HTR-8/SVneo (cell line): ENCODE measurements at places on chromosomes 6 and 20.

- no peak for DNase-seq
Measured at GRCh38 chr6:111844376-111844775, 28.9 kb downstream of the FYN start.

- DNase-seq = no peak
Measured at GRCh38 chr6:149453597-149454345, 31.0 kb downstream of the ZC3H12D start.

DNA sequence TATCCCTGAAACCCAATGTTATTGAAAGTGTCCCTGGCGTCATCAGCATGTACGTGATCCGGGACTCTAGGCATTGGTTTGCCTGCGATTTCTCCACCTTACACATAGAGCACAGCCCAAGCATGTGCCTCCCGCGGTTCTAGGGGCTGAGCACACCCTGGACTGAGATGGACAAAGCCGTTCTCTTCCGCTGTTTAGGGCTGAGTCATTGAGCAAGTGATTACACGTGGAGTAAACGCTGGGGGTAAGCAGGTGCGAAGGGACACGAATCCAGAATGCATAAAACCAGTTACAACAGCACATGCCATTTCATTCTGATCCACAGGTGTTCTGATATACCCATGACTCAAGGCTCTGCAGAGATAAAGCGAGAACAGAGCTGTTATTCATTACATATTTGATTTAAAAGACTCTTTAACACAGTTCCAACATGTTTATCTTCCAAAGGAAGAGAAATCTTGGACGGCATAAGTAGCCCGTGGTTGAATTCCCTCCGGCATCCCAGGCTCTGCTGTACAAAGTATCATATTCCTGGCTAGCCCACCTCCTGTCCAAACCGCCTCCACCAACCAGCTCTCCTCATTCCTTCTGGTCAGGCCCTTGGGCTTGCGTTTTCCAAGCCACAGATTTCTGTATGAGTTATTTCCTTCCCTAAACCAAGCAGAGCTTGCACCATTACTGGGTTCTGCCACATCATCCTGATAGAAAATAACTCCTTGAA, 36.1 kb upstream of the THBS2 start:
- DNase-seq = no peak

- DNase-seq = no peak
Measured at GRCh38 chr20:36881331-36881730, 5.4 kb downstream of the TLDC2 start.

- DNase-seq = peak; percentile 80
Measured at GRCh38 chr20:2451939-2452732, 18.5 kb downstream of the SNRPB start.

DNA sequence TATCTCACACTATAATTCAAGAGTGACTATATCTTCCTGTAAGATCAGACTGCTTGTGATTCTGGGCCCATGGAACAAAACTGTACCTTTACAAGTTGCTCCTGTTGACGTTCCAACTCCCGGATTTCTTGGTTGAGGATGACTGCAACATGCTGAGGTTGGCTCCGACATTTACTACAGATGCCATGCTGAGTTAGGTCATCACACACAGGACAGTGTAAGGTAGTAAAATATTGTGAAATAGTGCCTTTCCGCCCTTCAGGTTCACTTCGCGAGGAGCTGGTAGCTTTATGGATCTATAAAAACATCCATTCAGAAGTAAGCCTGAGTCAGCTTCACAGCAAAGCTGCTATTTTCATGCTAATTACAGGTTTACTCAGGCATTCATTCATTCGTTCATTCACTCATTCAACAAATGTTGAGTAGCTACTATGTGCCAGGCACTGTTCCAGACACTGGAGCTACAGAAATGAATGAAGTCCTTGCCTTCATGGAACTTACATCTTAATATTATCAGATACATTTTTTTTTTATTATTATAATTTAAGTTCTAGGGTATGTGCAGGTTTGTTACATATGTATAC, 175.7 kb downstream of the REV3L start:
- DNase-seq = no peak

DNA sequence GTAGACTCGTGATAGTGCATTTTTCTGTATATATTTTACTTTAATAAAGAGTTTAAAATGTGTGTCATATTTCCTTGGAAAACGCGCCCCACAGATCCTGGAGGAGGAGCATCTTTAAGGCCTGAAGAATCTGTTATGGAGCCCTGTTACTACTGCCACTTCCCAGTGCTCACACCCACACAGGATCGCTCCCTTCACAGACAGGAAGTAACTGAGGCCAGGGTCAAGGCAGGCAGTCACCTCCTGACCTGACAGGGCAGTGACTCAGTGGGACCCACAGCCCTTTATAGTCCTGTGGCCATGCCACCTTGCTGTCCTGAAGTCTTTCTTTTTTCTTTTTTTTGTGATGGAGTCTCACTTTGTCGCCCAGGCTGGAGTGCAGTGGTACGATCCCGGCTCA, 9.0 kb downstream of the RRBP1 start:
- no peak for DNase-seq

DNA sequence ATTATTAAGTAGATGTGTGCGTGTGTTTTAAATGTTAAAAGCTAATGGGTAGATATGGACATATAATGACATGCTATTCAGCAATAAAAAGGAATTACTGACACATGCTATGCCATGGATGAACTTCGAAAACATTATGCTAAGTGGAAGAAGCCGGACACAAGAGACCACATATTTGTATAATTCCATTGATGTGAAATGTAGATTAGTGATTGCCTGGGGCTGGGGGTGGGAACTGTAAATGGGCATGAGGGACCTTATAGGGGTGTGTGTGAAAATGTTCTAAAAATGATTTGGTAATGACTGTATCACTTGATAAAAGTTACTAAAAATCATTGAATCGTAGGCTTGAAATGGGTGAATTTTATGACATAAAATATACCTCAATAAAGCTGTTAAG, 104.5 kb upstream of the BEND3 start:
- DNase-seq = no peak

- DNase-seq = peak; percentile 76
Measured at GRCh38 chr20:3209257-3209945, at the start of gene ITPA. Gene ITPA, plus strand, starts transcription at chr20:3209498. Its CDS starts 54 bp downstream, at chr20:3209552.

DNA sequence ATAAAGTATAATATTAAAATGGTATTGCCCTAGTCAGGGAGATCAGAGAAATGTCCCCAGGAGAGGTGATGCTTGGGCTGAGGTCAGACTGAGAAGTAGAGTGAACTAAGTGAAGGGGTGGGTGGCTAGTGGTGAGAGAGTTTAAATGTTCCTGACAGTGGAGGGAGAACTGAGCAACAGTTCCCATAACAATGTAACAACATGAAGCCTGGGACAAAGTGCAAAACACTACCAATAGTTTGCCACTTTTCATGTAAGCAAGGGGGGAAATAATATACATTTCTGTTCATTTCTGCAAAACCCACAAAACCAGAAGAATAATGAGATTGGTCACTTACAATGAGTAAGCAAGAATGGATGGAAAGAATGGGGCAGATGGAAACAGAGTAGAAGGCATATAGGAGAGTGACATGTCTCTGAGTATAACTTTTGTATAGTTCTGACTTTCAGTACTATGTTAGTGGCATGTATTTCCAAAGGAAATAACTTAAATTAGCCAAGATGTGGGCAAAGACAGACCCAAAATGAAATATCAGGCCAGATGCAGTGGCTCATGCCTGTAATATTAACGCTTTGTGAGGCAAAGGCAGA, 13.3 kb upstream of the FAXC start:
- no peak for DNase-seq
